Suprapubic skin (tissue), 4 donors: ENCODE measurements at places on chromosomes 2 and 18. TPM values are rescaled to one million over a fixed set of nuclear protein-coding genes. Genes with fewer than 3 reads are reported as not detected.

The VWC2L gene
- not detected for total RNA-seq

The LTBP1 gene
- 14.8 TPM for total RNA-seq

The SETBP1 gene
- 25.6 TPM for total RNA-seq

The EVA1A gene
- total RNA-seq, result 11.4 TPM

The DAW1 gene
- total RNA-seq, result not detected

The PLGLB1 gene
- total RNA-seq, result 20.7 TPM

The FNDC4 gene
- total RNA-seq, result 5.1 TPM

The TEKT4 gene
- total RNA-seq, result not detected

The NXPH2 gene
- total RNA-seq, result not detected

The IL36RN gene
- total RNA-seq, result 7.7 TPM

The EPG5 gene
- 39.6 TPM for total RNA-seq

The CYP27C1 gene
- total RNA-seq, result 1.8 TPM
